ENCODE measurements at places on chromosomes 2 and 18.

GRCh38 chr18:55906536-55906935 lies 318.5 kb upstream of the TCF4 start:
- DNase-seq = no peak

- DNase-seq = peak; percentile 82
These were observed 548.2 kb upstream of the LRRTM1 start for GRCh38 chr2:80852808-80853139.

DNA sequence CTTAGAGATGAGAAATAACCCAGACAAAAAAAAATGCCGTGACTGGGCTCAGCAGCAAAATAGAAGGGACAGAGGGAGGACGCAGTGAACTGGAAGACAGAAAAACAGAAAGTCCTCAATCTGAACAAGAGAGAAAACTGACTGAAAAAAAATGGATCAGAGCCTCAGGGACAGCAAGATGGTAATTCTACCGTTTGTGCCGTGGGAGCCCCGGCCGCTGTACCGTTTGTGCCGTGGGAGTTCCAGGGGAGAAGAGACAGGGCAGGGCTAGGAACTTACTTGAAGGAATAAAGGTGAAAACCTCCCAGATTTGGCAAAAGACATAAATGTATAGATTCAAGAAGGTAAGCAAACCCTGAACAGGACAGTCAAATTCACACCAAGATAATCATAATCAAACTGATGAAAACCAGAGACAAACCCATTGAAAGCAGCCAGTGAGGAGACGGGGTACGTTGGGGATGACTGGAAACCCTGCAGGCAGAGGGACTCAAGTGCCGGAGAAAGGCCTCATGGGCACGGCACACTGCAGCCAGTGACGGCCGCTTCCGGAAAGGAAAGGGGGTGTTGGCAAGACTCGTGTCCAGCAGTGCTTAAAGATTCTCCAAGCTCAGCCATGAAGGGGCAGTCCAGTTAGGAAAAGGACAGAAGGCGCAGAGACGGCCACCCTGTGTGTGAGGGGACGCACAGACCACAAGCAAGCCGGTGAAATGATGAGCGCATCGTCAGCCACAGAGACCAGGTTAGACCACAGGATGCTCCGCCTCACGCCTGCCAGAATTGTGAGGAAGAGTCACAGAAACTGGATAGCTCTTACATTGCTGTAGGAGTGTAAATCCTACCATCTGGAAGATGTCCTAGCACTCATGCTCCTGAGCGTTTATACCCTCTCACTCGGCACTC lies 40.0 kb upstream of the NFATC1 start:
- no peak for DNase-seq

GRCh38 chr2:167916756-167917155 lies 330.6 kb downstream of the STK39 start:
- DNase-seq = no peak

GRCh38 chr2:201203916-201204654 lies 21.1 kb downstream of the CASP10 start:
- no peak for DNase-seq

- DNase-seq = no peak
These were observed 38.9 kb downstream of the RHOB start for GRCh38 chr2:20485612-20486388.

- DNase-seq = no peak
These were observed 67.6 kb downstream of the TBC1D8 start for GRCh38 chr2:101083613-101084012.

DNA sequence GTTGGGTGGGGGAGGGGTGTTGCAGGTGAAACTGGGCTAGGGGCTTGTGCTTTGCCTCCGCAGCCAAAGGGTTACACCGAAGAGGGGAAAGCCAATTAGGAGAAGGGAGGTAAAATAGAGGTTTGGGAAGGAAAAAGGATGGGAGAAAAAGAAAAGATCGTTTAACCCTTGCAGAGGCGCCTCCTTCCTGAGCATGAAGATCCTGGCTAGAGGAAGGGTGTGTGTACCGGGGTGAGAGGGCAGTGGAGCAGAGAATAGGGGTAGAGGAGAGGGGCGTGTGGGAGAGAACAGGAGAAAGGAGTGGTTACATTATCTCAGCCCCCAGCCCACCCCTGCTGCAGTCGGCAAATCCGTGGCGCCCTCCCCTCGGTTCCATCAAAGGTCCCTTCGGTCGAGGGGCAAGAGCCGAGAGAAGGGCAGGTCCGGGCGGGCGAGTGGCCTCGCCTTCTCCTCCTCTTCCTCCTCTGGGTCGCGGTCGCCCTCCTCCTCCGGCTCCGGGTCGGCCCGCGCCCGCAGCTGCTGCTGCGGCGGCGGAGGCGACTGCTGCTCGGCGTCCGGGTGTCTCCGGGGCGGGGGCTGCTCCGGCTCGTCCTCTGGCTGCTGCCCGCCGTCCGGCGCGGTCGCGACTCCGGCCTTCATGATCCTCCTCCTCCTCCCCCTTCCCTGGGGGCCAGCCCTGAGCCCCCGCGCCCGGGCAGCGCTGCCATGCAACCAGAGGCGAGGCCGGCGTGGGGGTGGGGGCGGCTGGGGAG lies 1.1 kb downstream of the MARCHF4 start:
- peak; percentile 41 for DNase-seq

- no peak for DNase-seq
These were observed 106.8 kb downstream of the CYP26B1 start for GRCh38 chr2:72040629-72041571.

GRCh38 chr2:181072486-181073235 lies 92.3 kb downstream of the UBE2E3 start:
- no peak for DNase-seq

GRCh38 chr2:41510108-41510507 lies 537.7 kb upstream of the PKDCC start:
- DNase-seq = no peak

DNA sequence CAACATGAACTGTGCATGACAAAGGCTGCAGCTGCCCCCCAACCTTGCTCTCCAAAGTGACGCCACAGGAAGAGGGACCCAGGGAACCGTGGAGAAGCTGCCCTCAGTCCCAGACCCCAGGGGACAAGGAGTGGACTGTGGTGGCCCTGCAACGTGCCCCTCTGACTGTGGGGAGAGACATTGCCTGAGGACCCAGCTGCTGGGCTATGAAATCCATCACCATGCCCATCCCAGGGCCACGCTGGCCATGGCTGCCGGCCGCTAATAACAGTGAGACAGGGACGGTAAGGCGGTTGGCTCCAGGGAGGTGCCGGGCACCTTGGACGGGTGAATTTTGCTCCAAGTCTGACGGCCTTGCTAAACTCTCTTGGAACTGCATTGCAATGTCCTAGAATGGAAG lies 211.3 kb upstream of the HDAC4 start:
- no peak for DNase-seq

DNA sequence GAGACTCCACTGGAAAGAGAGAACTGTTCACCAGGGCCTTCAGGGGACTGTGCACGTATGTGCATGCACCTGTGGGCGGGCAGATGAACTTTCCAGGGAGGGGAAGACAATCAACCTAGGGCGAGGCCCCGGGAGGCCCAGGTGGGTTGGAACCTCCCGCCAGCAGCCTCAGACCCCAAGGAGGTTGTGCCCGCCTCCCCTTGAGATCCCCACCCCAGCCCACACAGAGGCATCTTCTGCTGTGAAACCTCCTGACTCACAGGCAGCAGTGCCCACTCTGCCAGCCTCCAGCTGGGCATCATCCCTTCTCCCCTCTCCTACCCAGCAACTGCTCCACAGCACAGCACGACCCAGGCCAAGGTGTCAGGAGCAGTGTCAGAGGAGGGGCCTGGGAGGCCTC lies 54.4 kb downstream of the FAM178B start:
- no peak for DNase-seq

GRCh38 chr2:102460467-102460866 lies 12.6 kb upstream of the SLC9A4 start:
- DNase-seq = no peak

- DNase-seq = no peak
These were observed 113.5 kb upstream of the ZNF236 start for GRCh38 chr18:76708722-76709353.

GRCh38 chr2:6654279-6654678 lies 211.4 kb downstream of the CMPK2 start:
- no peak for DNase-seq

DNA sequence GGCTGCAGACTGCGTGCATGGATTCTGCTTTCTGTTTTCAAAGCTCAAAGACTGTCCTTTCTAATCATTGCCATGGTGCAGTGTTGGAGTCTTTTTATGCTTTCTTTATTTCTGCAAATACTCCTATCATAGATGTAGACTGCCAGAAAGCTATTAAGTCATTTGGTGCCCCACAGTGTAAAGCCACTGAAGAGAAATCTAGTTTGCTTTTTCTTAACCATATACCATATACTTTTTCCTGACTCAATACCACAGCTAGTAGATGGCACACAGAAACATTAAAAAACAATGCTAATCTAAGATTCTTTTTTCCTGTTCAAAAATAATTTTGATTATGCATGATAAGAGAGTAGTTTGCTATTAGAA lies 109.9 kb upstream of the RAB27B start:
- no peak for DNase-seq

GRCh38 chr2:9815844-9816279 lies 27.4 kb upstream of the TAF1B start:
- DNase-seq = no peak

DNA sequence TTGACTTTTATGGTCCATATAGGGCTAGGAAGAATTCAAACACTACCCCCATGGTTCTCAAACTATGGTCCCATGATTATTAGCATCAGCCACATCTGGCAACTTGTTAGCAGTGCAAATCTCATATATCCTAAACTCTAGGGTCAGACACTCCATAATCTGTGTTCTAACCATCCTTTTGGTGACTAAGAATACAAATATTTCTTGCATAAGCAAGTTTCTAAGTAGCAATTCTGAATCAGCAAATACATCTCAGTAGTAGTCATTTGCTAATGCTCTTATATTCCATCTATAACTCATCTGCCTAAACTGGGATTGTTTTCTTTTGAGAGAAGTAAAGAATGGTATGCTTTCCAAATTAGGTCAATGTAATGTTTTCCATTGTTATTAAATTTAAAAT lies 447.3 kb downstream of the TMX3 start:
- DNase-seq = no peak

DNA sequence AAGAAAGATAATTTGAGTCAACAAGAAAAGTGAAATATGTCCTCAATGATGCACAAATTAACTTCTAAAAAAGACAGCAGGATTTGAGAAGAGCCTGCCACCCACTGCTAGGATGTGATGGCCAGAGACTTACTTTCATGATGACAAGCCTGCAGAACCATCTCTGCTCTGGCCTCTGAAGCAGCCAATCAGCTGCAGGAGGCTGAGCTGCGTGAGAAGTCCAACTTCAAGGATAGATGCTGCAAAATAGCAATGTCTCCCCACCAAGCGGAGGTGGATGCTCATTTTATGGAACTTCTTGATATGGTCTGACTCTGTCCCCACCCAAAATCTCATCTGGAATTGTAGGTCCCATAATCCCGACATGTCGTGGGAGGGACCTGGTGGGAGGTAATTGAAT lies 53.1 kb downstream of the CYRIA start:
- no peak for DNase-seq
